Thoracic aorta (tissue), 2 donors: ENCODE measurements at places on chromosomes 16 and 17. TPM values are rescaled to one million over a fixed set of nuclear protein-coding genes. Genes with fewer than 3 reads are reported as not detected.
A peak's percentile ranks its signal among the peaks of the same experiment; 100 is the strongest.

GRCh38 chr17:37519251-37519985 is 29.7 kb downstream of the DUSP14 start:
- H3K4me3 ChIP-seq, result no peak overlapping the region
- no peak for DNase-seq
- H3K27ac ChIP-seq, result no peak overlapping the region
- H3K36me3 ChIP-seq, result peaks cover 43% of the 10 kb centered on the region

The MFAP4 gene
- total RNA-seq, result 425 TPM

DNA sequence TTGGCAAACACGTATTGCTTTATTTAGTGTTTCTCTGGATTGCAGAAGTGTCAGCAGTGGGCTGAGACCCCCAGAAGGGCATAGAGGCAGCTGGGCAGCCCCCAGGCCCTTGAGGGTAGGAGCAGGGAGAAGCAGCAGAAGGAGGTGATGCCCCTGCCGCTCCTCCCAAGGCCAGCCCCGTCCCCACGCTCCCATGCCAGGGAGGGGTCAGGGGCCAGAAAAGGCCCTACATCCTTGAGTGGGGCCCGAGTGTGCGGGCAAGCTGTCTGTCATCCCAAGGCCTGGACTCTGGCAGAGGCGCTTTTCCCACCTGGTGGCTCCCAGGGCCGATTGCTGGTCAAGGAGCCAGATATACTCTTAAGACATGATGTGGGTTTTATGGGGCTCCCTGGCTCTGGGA is 8.2 kb upstream of the CRK start:
- peaks cover 20% of the 10 kb centered on the region for H3K4me1 ChIP-seq
- peaks cover 31% of the 10 kb centered on the region for H3K36me3 ChIP-seq
- H3K27me3 ChIP-seq, result no peaks in the 10 kb centered on the region
- H3K27ac ChIP-seq, result no peak overlapping the region
- no peak overlapping the region for H3K4me3 ChIP-seq

DNA sequence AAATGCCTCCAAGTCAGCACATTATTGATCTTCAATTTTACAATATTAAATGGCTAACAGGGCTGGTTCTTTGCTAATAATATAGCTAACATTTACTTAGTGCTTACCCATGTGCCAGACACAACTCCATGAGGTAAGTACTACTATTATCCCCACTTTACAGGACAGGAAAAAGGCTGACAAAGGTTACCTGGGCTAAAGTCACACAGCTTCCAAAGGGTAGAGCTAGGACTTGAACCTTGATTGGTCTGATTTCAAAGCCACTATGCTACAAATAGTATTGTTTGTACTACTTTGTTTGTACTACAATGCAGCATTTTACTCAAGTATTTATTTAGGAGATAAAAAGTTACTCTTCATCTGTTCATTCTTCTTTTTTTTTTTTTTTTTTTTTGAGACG is 31.9 kb downstream of the BRD7 start:
- no peak for DNase-seq
- H3K4me3 ChIP-seq, result no peak overlapping the region
- peak overlapping the region; percentile 59 for H3K27ac ChIP-seq
- H3K27me3 ChIP-seq, result no peaks in the 10 kb centered on the region

The ITGB3 gene
- total RNA-seq, result 197 TPM

DNA sequence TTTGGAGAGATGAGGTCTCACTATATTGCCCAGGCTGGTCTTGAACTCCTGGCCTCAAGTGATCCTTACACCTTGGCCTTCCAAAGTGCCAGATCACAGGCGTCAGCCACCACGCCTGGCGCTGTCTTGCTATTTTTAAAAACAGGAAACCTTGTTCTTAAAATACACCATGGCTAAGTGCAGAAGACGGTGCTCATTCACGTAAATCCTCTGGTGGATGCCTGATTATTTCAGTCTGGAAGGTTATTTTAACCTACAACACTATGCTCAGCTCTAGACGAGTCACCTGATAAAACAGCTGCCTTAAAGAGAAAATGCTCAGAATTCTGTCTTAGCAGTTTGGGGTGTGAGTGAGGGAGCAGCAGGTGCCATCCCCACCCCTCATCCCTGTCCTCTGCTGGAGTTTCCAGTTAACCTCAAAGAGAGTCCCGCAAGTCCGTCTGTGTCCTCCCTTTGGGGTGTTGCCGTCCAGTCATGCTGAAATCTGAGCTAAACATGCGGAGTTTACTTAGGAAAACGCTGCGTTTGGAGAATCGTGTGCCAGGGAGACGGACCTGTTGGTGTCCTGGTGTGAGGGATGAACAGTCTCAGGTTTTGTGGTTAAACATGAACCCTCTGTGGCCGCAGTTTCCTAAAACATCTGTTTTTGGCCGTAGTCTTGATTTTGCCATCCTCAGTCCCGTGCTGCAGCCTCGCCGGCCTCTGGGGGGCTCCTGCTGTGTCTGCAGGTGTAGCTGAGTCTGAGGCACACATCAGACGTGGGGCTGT is 17.1 kb downstream of the SPG7 start:
- H3K36me3 ChIP-seq, result peaks cover 60% of the 10 kb centered on the region
- DNase-seq, result no peak
- H3K4me1 ChIP-seq, result no peaks in the 10 kb centered on the region
- no peak overlapping the region for H3K27ac ChIP-seq
- H3K27me3 ChIP-seq, result no peaks in the 10 kb centered on the region

- no peaks in the 10 kb centered on the region for H3K27me3 ChIP-seq
- no peak overlapping the region for H3K27ac ChIP-seq
- DNase-seq, result no peak
- no peak overlapping the region for H3K4me3 ChIP-seq
- H3K4me1 ChIP-seq, result no peaks in the 10 kb centered on the region
Observed at GRCh38 chr16:80664786-80665185, 124.0 kb downstream of the DYNLRB2 start.

The BCO1 gene
- total RNA-seq, result not detected
